Cerebellar nuclear complex (tissue), 1 donor: ENCODE measurements at places on chromosomes 1 and 21.

- DNase-seq = no peak
Observed at GRCh38 chr21:41426676-41427404, 801 bp downstream of the MX1 start.

- DNase-seq = no peak
Observed at GRCh38 chr1:200912737-200913407, 18.2 kb downstream of the INAVA start.

- DNase-seq = no peak
Observed at GRCh38 chr1:2965676-2966075, 55.6 kb upstream of the ACTRT2 start.

GRCh38 chr21:41709965-41710822 lies 56.7 kb downstream of the RIPK4 start:
- no peak for DNase-seq
